HAP-1 (cell line): ENCODE measurements at places on chromosomes 12 and 14.

- DNase-seq = no peak
Measured at GRCh38 chr12:96208801-96209549, 14.8 kb downstream of the ELK3 start.

GRCh38 chr12:100461330-100461973, 12.2 kb upstream of the NR1H4 start:
- no peak for DNase-seq

GRCh38 chr14:29868000-29868399, 59.6 kb downstream of the PRKD1 start:
- DNase-seq = peak; percentile 15

DNA sequence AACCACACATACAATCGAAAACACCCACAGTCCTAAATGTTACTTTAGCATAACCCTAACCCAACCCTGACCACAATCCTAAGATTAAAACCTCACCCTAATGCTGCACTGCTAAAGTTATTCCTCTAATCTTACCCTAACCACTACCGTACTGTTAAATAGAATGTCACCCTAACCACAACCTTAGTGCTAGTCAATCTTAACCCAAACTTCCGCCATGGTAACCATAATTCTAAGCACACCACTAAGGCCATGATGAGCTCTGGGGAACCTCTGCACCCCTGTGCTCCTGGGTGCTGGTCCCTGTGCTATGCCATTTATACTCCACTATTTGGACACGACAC, 38.0 kb downstream of the LTBP2 start:
- no peak for DNase-seq

DNA sequence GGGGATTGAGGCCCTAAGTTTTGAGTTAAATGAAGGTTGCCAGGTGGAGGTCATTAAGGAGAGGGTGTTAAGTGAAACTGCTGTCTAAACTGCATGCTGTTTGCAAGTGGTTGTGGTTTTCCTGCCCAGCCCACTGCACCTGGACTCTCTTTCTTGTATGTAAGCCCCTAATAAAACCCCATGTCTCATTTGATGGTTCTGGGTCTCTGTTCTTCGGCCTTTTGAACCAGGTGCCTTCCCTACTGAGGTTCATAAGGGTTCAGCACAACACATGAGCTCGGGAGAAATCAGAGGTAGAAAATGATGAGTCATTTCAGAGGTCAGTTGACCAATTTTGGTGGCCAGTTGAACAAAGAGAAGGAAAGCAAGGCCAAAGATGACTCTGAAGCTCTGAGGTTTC, 382.5 kb downstream of the RPS29 start:
- DNase-seq = no peak

DNA sequence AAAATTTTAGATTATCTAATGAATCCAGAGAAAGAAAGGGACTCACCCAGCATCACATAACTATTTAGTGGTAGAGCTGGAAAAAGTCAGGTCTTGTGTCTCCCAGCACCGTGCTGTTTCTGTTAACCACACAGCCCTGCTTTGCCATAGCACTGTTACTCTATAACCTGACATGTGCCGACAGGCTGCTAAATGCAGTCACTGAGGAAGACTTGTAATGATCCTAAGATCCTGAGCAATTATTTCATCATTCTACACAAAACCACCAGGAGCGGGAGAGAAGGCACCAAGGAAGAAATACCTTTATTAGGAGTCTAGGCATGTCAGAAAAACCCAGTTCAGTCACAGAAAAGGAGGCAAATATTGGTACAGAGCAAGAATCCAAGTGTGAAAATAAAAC, 3.1 kb upstream of the NOXRED1 start:
- no peak for DNase-seq

DNA sequence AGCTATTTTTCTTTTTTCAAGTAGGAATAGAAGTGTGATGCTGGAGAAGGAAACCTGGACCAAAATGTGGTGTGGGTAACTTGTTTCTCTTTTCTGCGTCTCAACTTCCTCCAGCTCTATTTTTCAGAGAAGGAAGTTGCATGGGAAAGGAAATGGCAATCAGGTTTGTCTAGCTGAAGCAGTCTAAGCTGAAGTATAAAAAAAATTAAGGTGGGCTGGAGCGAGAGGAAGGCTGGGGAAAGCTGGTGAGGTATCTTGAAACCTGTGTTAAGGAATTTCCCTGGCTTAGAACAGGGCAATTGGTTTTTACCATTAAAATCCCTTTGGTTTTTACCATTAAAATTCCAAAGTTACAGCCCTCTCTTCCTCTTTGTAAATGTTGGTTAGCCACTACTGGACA, 34.2 kb upstream of the NINJ2 start:
- DNase-seq = no peak

DNA sequence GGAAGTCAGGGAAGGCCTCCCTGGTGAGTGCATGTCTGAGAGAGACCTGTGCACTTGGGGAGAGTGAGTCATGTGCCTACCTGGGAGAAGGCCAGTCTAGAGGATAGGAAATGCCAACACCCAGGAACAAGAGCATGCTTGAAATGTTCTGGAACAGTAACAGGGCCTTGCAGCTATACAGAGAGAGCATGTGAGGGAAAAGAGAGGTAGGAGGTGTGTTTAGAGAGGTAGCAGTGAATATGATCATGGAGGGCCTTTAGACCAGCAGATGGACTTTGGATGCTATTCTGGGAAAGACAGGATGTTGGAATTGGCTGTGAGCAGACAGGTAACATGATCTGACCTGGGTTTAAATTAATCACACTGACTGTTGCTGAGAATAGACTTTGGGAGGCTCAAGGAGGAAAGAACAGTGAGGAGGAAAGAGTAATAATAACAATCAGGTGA, 1143.6 kb downstream of the FLRT2 start:
- no peak for DNase-seq

- DNase-seq = no peak
Measured at GRCh38 chr12:83801972-83802371, 1110.6 kb downstream of the SLC6A15 start.

- peak; percentile 9 for DNase-seq
Measured at GRCh38 chr14:81727218-81727617, 193.6 kb upstream of the SEL1L start.

DNA sequence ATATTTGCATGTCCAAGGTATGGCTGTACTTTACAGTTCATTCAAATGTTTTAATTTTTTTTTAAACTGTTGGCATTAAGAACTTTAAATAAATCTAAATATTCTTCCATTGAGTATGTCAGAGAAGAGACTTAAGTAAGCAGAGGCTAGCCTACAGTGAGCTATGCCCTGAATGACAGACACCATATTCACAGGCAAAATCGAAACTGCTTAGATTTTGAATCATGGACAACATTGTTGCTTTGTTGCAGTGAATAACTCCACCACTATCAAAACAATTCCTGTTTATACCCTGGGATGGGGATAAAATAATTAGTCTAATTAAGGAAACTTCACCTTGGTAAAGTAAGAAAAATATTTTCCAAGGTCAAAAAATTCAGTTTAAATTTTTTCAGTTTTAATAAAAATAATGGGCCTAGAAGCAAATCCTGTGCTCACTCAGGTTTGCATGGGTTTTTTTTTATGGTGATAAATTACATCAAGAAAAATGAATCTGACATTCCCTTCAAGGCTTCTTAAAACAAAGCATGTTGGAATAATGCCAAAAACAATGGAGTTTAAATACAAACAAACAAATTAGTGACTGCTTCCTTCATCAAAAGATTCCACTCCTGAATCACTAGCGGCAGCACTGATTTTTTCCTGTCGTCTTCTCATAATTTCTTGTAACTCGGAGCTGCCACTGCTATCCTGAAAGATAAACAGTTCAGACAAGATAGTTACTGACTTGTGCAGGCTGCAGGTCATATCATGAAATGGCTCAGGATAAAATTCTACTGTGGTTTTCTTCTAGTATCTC, 168.2 kb downstream of the EPS8 start:
- DNase-seq = no peak

DNA sequence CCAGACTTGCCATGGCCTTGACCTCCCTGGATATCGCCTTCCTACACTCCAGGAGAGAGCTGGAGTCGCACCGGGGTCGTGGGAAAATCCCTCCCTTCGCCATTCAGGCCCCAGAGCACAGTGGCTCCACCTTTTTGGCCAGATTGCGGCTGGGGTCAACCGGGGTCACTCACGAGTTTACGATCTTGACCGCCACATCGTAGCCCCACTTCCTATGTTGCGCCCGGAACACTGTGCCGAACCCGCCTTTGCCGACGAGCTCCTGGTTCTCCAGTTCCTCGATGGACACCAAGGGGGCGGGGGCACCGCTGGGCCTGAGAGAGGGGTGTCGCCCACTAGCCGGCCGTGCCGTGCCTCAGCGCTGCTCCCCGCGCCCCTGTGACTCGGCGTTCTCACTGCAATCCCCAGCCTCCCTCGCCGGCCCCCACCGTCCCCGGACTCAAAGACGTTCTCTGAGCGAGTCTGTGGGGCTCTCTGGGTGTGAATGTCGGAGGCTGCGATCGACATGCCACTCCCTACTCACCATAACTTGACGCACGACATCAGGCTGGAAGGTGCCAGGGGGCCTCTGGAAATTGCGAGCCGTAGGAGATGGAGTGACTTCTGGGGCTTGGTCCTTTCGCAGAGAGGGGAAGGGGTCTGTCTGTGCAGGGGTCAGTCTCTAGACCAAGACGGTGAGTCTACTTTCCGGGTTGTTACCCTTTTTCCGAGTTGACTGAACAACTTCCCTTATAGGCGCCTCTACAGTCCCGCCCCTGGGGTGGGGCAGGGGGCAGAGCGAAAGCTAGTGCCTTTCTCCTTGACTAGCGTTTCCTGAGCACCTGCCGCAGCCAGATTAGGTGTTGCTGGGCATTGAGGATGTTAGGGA, at the start of gene RIPK3:
Gene RIPK3, minus strand, starts transcription at position 708 of the 868 bp plus-strand sequence. Its CDS starts 165 bp downstream, at position 543.
- no peak for DNase-seq

- DNase-seq = no peak
Measured at GRCh38 chr12:8057839-8058238, 8.3 kb downstream of the C3AR1 start.

DNA sequence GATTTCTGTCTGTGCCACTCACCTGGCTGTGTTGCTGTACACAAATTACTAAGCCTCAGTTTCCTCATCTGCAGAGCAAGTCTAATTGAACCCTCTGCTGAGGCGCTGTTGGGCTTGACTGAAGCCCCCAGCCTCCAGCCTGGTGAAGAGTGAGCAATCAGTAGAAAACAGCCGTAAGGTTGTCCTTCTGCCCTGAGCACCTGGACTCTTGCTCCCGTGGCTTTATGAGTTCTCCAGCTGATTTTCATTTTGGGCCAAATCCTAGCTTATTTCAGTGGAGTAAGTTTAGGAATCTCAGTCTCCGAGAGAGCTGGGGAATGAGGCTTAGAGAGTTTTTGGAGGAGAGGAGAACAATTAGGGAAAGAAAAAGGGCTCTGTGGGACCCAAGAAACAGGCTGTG, 133.9 kb upstream of the EVL start:
- no peak for DNase-seq

DNA sequence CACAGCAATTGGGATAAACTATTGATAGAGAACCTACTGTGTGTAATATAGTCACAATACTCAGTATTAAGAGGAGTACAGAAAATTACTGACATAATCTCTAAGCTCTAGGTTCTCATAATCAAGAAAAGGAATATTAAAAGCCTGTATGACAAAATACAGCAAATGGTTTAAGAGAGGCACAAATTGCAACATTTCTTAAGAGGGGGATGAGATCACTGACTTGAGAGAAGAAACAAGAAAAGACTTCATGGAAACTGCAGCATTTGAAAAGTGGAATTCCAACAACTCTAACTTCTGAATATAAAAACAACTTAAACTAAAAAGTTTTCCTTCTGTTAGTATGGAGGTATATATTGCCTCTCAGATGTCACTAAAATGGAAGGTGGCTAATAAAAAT, 89.7 kb downstream of the NUMB start:
- DNase-seq = no peak

DNA sequence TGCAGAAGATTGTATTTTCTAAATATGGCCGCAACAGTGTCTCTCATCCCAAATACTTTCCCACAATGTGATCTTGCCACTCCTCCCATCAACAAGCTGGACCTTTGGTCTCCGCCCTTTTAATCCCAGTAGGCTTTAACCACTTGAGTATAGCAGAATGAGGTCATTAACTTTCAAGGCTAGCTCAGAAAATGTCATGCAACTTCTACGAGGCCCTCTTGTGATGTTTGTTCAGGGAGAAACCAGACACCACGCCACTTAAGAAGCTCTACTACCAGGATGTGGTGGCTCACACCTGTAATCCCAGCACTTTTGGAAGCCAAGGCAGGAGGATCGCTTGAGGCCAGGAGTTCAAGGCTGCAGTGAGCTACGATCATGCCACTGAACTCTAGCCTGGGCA, 20.1 kb upstream of the OR6J1 start:
- no peak for DNase-seq

DNA sequence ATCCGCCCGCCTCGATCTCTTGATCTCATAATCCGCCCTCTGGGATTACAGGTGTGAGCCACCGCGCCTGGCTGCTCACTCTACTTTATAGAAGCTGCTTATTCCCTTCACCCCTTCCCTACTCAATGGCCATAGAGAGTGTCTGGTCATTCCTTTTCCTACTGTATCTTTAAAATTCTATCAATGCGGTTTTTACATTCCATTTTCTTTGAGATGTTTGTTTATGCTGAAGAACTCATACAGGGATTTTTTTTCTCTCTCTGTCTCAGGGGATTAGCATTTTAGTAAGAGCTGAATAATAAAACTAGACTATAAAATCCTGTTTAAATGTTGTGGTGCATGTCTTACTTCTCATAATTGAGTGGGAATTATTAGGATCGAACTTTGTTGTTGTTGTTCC, 218.6 kb upstream of the FOXN3 start:
- no peak for DNase-seq

DNA sequence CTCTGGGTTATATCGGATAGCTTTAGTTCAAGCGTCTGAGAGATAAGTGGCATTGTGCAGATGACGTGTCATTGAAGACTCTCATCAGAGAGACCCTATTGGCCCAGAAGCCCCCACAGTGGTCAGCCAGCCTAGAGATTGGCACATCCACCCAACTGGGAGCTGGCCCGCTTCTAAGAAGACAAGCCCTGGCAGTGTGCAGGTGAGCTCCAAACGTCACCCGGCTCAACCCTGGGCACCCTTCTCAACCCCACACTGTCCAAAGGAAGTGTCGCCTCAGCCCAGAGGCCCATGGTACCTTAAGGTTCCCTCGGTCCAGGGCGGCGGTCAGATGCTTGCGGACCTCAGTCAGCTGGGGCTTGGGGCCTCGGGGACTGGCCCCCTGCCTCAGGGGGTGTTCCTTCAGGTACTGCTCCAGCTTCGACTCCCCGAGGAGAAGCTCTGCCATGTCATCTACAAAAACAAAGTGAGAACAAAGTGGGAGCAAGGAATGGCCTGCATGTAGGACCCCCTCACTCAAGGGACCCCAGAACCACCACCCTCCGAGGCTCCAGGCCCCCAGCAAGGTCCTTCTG, 30.3 kb downstream of the TTC7B start:
- no peak for DNase-seq
